ENCODE measurements at places on chromosomes 2 and 18. TPM values are rescaled to one million over a fixed set of nuclear protein-coding genes. Genes with fewer than 3 reads are reported as not detected.

DNA sequence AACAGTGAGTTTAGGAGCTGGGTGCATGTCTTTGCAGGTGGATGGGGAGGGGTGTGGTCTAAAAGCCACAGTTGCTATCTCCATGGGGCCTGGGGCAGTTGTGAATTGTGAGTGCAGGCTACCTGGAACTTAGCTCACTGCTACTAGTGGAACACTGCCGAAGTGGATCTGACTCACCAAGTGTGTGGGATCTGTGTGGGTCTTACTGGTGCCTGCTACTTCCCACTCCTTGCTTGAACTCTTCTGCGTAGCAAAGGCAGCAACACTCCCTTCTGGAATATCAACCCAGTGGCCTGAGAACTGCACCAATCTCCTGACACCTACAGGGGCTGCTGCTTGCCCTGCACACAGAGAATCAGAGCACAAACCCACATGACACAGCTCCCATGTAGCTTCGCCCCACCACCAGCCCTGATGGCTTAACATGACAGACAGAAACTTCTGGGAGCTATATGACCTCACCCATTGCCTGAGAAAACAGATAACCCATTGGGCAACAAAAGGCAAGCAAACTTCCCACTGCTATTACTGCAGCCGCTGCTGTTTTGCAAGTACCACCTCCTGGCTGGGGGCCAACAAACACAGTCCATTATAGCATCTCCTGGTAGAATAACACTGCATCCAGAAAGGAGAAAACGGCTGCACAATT is 455.1 kb upstream of the DDX18 start:
- DNase-seq = no peak

DNA sequence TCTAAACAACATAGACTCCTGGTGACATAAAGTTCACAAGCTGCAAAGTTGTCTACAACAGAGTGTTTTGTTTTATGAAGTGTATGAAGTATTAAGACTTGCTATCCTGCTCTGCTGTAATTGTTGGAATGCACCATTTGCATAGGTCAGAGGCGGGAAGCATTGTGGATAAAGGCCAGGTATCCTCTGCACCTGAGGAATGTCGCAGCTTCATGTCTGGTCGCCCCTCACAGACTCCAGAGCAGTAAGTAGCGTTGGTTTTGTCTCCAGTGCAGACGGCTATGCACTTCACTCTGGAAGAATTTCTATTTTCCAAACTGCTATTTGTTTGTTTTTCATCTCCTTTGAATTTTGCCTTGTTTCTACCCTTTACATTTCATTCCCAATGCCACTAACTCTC is 63.1 kb downstream of the UNC80 start:
- no peak for DNase-seq

DNA sequence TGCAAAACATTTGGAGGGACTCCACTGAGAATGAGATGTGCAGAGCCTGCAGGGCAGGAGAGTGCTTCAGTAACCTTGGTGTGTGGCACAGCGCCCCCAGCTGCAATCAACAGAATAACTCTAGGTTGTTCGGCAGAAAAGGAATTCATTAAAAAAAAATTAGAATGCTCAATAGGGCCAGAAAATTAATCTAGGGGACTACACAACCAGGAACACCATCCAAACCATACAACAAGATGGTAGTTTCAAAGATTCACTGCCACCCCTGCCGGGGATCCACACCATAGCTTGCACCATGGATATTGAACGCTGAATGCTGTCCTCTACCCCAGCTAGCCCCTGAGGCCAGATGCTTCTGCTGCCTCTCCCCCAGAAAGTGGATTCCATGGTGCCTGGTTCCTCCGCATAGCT is 50.1 kb downstream of the THUMPD2 start:
- no peak for DNase-seq

The SH3YL1 gene
- 8.9 TPM for total RNA-seq
